CD4-positive, alpha-beta T cell treated with Interleukin-6 for 4 hours (primary cell): ENCODE measurements at places on chromosomes 6 and 20.

DNA sequence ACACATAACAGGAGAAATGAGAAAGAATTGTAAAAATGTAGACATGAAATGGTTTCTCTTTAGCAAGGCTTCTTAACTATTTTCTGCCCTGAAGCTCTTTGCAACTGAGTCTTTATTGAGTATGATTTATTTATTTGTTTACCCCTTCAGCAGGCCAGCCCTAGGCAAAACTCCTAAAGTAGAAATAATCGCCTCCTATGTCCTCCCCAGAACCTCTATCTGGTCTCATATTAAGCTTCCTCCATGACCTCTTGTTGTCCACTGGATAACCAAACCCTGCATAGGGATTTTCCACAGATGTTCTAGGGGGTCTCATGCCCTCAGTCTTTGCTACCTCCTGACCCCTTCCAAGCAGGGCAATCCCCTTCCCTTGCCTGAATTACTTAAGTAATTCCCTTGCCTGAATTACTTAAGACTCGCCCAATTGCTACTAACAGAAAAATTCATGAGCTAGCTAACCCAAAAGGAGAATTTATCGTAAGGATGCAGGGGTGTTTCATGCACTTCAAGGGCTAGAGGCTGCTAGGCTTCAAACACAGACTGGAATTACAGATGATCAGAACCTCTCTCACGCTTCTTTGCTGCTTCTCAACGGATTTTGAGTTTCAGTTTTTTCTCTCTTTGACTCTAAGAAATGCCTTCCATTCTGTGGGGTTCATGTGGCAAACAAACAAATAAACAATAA, 425.9 kb upstream of the RNF217 start:
- no peak for DNase-seq

DNA sequence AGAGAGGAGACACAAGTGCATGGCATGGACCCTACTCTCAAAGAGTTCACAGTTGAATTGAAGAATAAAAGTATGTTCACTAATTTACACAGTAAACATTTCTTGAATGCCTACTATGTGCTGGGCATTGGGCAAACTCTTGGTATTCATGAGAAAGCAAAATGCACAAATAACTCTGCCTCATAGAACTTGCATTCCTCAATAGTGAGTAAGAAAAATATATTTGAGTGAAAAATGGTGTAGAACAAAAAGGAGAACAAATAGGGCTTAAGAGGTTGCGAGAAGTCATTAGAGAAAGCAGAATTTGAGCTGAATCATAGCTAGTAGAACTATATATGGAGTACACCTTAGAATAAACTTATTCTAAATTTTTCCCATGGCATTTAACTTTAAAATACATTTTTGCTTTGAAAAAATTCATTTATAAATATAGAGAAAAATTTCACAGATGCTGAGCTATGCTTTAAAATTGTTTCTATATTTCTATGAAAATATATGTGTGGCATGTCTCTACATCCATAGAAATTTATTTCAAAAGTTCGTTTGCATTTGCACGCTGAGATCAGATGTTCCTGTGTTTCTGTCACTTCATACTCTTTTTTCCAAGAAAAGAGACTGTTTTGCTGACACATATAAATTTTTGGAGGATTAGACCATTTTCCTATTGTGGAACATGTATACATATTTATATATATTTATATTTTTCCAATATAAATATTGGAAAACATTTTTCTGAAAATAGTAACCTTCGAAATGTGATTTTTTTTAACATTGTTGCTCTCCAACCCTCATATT, 236.1 kb downstream of the KCNQ5 start:
- no peak for DNase-seq

DNA sequence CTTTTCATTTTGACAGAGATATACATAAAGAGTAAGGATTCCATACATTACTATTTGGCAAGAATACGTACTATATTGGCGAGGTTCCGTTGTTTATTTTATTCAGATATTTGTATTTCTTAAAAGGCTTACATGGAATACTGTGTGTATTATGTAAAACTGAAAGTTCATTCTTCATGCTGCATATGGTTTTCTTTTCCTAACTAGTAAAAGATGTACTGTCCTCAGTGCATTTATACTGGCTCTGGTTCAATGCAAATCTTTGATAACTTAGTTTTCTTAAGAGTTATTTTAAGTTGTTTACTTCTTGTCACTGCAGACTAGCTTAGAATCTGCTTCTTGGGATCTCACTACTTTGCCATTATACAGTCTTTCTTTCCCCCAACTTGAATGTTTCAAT, 42.0 kb downstream of the ADGRB3 start:
- DNase-seq, result no peak

- no peak for DNase-seq
Measured at GRCh38 chr6:127202676-127203075, 64.0 kb upstream of the RNF146 start.

DNA sequence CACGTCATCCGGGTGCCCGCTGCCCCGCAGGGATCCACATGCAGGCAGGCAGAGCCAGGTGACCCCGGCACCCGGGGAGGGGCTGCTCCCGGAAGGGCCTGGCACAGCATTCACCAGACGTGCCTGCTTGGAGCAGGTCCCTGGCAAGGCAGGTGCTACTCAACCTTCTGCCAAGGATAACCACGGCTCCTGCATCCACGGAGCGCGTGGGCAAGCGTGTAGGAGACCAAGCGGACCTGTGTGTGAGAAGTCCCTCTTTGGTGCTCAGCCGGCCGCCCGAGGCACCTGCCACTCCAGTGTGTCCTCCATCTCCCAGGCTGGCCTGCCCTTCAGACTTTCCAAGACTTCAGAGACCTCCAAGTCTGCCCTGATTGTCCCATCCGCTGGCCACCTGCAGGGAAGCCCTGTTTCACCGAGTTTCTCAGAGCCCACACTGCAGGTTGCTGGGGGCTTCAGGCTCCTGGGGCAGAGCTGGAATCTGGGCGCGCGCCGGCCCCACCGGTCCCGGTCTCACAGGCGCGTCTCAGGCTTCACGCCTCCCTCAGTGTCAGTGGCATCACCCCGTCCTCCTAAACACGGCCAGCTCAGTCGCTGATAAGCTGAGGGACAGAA, 124.3 kb downstream of the DLL1 start:
- no peak for DNase-seq

DNA sequence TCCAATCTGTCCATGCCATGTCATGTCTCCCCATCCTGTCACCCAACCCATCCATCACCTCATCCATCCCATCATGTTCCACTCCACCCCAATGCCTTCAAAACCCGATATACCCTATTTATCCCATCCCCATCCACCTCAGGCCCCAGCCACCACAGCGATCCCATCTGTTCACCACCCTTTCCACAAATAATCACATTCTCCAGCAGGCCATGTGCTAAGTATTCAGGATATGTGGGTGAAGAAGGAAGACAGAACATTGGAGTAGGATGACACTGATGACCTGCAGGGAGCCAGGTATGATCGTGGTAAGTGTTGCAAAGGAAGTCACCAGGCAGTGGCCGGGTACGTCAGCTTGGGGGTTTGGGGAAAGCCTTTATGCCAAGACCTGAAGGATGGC, 48.8 kb downstream of the NPEPL1 start:
- no peak for DNase-seq

- no peak for DNase-seq
Measured at GRCh38 chr6:93713974-93714373, 294.6 kb upstream of the EPHA7 start.

GRCh38 chr6:30821862-30822784, 62.2 kb upstream of the DDR1 start:
- DNase-seq, result no peak

DNA sequence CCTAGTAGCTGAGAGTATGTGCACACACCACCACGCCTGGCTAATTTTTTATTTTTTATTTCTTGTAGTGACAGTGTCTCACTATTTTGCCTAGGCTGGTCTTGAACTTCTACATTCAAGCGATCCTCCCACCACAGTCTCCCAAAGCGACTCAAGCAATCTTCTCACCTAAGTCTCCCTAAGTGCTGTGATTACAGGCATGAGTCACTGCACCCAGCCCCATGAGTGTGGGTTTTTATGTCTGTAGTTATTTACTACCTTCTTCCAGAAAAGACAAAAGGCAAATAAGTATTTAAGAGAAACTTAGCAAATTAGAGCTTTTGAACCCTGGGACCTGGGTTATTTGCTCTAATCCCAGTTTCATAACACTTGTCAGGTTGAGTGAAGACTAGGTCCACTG, 92.3 kb upstream of the HCRTR2 start:
- DNase-seq, result no peak

DNA sequence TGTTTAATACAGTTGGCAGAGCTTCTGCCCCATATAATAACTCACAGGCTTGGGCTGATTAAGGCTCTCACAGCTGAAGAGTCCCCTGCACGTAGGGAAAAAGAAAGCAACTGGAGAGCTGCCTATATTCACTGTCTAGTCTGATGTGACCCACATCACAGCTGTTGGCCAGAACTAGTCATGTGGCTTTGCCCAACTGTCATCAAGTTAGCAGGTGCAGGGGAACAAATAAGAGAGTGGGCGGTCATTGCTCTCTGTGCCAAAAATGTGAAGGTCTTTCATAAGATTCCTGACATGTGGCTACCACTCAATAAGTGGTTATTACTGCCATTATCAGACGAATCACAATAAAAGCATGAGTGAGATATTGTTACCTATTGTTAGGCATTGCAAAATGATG, 665.2 kb downstream of the DOK5 start:
- DNase-seq, result no peak

DNA sequence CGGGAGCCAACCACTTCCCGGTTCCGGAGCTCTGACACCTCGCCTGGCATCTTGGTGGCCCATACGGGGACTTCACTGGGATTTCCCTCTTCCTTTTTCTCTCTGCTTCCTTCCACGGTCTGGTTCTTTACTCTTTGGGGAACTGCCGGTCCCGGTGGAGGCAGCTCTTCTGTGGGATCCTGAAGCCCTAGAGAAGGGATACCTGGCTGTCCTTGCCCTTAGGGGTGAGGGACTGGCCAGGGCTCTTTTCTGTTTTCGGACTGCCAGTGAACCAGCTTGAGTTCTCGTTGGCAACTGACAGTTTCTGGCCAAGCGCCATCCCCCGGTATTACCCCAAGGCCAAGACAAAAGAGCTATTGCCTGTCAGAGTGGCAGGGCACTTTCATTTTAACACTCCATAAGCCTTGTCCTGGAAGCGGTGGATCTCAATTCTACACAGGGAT, 880 bp upstream of the CPXM1 start:
- DNase-seq, result no peak

GRCh38 chr6:127718694-127719093, 141.7 kb downstream of the C6orf58 start:
- no peak for DNase-seq

- DNase-seq, result no peak
Measured at GRCh38 chr6:166697113-166697512, 70.1 kb upstream of the RPS6KA2 start.

- DNase-seq, result no peak
Measured at GRCh38 chr6:149084026-149084425, 233.5 kb upstream of the TAB2 start.

- DNase-seq, result no peak
Measured at GRCh38 chr20:46228670-46229069, 79.6 kb downstream of the CDH22 start.

DNA sequence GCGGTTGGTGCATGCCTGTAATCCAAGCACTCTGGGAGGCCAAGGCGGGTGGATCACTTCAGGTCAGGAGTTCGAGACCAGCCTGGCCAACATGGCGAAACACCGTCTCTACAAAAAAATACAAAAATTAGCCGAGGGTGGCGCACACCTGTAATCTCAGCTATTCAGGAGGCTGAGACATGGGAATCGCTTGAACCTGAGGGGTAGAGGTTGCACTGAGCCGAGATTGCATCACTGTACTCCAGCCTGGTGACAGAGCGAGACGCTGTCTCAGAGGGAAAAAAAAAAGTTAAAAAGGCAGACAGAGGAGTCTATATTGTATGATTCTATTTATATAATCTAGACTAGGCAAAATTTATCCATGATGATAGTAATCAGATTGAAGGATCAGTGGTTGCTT, 27.3 kb upstream of the PLCG1 start:
- no peak for DNase-seq

- no peak for DNase-seq
Measured at GRCh38 chr20:48612335-48612734, 215.5 kb downstream of the PREX1 start.

- DNase-seq, result no peak
Measured at GRCh38 chr20:43514648-43514999, 7.1 kb downstream of the L3MBTL1 start.

DNA sequence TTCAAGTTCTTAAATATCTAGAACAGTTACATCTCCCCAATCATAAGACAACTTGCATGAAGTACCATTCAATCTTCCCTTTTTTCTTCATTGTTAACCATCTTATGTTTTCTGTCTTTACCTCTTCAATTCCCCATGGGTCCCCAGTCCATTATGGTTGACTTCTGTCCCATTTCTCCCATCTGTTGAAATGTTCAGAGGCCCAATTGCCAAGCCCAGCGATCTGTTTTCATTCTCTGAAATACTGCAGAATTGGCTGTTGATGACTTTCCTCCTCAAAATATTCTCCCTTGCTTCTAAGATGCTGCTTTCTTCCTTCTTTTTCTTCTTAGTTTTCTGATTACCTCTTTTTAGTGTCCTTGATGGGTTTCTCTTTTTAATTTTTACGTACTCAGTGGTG, 26.0 kb downstream of the DSTN start:
- no peak for DNase-seq

- DNase-seq, result no peak
Measured at GRCh38 chr20:3741836-3742458, 9.5 kb downstream of the HSPA12B start.

- no peak for DNase-seq
Measured at GRCh38 chr6:139369068-139369467, 5.4 kb downstream of the CITED2 start.

DNA sequence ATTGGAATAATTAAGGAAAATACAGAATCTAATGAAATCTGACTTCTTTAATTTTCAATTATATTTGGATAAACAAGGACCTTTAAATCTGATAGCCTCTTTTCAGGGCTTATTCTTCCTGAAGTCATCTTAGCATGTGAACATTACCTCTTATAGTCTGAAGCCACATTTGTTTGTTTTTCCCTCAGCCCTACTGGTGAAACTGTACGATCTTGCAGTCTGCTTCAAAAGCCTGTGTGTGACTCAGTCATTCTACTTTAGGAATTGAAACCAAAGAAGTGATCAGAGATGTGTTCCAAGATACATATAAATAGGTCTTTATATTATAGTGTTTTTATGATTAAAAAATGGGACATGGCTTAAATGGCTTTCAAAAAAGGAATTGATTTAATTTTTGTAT, 67.5 kb downstream of the MACROD2 start:
- no peak for DNase-seq
